ENCODE measurements at places on chromosomes 7 and 10.

GRCh38 chr10:14773551-14774213 lies 1.0 kb downstream of the FAM107B start:
- DNase-seq = no peak

GRCh38 chr10:98433881-98434732 lies 12.6 kb downstream of the HPS1 start:
- no peak for DNase-seq

- DNase-seq = no peak
Observed at GRCh38 chr10:23368816-23369640, 24.4 kb upstream of the C10orf67 start.

DNA sequence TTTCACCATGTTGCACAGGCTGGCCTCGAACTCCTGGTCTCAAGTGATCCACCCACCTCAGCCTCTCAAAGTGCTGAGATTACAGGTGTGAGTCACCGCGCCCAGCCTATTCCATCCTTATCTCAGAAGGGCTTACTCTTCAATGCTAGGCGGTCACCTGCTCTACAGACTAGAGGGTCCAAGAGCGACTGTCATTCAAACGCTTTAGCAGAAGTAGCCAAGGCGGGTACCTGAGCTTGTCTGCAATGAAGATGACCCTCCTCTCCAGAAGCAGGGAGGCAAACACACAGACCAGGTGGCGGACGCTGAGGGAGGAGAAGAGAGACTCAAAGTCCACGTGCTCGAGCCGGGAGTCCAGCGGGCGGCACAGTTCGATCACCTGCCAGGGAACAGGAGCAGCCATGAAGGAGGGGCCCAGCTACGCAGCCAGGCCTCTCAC lies 65.1 kb upstream of the MKRN1 start:
- no peak for DNase-seq

GRCh38 chr10:104630731-104631130 lies 10.4 kb upstream of the SORCS3 start:
- no peak for DNase-seq

DNA sequence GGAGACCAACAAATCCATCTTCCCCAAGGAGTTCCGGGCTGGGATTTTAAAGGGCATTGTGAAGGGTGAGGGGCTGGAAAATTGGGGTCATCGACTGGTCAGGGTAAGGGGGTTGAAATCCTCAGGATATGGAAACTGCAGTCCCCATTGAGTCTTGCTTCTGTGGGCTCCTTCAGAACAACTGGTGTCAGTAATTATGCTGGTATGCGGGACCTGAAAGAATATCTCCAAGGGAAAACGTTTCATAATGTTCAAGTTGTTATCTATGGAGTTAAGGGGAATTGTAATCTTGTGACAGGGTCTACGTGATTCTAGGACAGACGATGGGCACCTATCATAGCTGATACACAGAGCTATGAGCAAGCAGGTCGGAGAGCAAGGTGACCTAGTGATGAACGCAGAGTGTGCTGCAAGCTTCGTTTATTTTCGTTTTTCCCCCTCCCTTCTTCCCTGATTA lies 494 bp upstream of the RHBDD2 start:
- DNase-seq = no peak

DNA sequence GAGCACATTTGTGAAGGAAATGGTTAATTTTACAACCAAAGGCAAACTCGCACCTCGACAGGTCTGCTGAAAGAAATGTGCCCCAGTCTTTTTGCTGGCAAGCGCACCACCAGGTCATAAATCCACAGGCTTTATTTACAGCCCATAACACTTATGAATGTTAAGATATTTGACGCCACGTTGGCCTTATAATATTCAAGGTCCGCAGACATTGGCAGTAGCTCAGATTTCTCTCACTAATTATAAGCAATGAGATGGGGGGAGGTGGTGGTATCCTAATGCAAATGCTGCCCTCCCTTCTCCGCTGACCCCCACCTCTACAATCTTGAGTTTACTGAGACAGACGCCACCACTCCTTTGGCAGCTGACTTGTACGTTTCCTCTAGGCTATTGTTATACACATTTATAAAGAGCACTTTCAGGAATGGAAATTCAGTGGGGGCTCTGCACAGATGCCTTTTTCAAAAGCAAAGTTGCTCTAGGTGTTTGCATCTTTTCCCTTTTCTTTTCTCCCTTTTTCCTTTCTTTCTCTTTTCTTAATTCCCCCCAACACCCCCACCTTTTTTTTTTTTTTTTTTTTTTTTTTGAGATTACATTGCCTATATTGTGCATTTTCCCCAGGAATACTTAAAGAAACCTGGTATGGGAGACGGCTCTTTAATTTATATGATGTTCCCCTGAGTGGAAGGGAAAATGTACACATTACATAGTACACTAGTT lies 6.7 kb downstream of the TCF7L2 start:
- DNase-seq = no peak

GRCh38 chr7:47231627-47232026 lies 350.3 kb downstream of the TNS3 start:
- DNase-seq = no peak

- no peak for DNase-seq
Observed at GRCh38 chr10:90919683-90920574, 958 bp downstream of the ANKRD1 start.

GRCh38 chr10:131573256-131573655 lies 261.7 kb upstream of the TCERG1L start:
- no peak for DNase-seq

DNA sequence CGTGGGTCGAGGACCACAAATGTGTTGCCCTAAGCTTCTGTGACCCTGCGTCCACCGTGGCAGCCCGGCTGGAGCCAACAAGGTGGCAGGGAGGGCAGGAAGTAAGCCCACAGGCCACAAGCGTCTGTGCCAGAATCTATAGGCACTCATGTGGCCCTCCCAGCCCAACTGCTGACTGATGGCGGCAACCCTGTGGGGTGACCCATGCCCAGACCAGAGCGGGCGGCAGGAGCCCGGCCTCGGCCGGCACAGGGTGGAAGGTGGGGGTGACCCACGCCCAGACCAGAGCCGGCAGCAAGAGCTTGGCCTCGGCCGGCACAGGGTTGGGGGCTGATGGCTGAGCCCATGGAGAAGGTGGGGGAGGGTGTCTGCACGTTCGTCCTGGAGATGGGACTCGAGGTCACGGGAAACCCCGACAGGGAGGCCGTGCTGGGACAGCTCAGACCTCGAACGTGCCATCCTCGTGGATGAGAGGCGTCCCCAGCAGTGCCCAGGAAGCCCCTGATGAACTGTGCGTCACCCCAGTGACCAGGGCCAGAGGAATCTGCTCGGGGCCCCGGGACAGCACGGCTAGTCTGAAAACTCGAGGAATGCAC lies 181.0 kb downstream of the ELFN1 start:
- DNase-seq = no peak

DNA sequence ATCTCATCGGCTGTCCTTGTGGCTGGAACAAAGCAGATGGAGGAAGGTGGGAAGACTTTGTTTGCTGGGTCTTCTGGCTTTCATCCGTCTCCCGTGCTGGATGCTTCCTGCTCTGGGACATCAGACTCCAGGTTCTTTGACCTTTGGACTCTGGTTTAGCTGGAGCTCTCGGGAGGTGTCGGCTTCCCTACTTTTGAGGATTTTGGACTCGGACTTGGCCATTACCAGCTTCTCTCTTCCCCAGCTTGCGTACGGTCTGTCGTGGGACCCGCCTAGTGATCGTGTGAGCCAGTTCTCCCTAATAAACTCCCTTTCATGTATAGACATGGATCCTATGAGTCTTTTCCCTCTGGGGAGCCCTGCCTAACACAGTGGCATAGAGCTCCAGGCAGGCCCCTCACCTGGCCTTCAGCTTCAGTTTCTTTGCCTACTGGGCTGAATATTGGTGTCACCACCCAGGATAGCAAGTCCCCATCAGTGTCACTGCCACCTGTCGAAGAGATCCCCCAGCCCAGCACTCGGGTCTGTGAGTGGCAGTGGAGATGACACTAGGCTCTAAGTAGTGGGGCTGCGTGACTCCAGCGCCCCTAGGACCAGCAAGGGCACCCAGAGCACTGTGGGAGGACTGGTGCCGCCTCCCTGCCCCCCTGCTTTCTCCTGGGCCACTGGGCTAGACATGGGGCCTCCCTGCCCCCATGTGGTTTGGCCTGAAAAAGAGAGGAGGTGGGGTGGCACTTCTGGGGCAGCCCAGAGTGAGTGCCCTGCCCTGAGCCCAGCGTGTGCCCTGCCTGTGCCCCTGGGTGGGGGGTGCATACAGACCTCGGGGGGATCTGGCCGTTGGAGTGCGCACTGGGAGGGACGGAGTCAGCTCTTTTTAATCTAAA lies 135.6 kb downstream of the LHPP start:
- DNase-seq = no peak

- DNase-seq = no peak
Observed at GRCh38 chr7:79361214-79361613, 92.3 kb downstream of the MAGI2 start.

GRCh38 chr10:87590705-87591588 lies 68.7 kb upstream of the PAPSS2 start:
- no peak for DNase-seq

- no peak for DNase-seq
Observed at GRCh38 chr7:93980744-93981479, 23.2 kb downstream of the BET1 start.

DNA sequence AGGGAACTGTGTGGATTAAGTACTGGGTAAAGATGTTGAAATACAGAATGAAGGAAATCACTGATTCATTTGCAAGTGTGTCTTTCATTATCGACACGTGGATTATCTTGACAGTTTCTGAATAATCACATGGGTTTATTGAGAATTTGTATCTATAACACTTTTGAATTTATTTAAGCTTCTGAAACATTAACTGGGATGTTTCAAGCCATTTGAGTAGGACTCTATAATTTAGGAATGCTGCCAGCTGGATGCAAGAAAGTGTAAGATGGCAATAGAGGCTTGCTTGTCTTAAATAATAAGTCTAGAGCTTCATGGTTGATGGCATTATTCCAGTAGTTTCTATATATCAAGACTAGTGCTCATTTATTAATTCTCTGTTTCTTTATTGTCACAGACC lies 1100.7 kb upstream of the GHITM start:
- DNase-seq = no peak

DNA sequence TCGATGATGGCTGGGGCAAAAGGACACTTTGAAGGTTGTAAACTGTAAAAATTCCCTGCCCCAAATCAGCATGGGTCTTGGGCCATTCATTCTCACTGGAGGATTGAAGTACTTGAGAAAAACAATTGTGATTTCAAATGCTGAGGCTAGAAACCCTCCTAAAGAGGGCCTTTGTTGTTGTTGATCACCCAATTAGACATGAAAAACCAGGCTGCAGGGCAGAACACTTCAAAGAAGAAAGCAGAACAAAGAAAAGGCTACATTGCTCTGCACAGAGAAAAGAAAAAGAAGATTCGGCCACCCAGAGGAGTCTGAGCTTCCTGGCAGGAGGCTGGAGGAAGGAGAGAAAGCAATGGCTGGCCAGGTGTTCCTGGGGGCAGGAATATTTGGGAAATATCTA lies 143.1 kb downstream of the NPY start:
- DNase-seq = no peak

GRCh38 chr7:120273476-120273975 lies 551 bp downstream of the KCND2 start:
- no peak for DNase-seq

DNA sequence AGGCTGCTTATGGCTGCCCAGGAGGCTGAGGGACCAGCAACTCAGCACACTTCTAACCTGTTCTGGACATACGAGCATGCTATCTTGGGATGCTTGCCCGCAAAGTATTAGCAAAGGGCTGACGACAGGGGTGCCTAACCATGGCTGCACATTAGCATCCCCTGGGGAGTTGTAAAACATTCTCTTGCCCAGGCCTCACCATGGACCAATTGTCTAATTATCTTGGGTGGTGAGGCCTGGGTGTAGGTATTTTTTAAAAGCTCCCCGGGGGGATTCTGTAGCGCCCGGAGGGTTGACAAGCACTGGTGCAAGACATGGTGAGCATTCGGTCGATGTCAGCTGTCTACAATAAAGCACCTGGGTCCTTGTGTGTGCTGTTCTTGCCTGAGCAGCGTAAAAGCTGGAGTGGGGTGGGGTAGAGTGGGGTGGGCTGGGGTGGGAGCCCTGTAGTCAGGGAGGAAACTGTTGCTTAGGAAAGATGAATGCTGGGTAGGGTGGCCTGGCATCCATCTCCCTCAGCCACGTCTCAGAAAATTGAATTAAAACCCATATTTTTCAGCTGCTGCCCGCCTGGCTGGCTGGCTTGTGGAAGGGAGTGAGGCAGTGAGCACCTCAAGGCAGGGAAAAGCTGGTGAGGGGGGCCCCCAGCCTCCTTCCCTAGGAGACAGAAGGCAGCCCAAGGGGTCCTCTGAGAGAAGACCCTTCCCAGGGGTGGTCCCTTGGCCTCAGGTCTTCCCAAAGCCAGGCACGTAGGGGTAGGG lies 2.9 kb upstream of the ADCYAP1R1 start:
- DNase-seq = no peak

DNA sequence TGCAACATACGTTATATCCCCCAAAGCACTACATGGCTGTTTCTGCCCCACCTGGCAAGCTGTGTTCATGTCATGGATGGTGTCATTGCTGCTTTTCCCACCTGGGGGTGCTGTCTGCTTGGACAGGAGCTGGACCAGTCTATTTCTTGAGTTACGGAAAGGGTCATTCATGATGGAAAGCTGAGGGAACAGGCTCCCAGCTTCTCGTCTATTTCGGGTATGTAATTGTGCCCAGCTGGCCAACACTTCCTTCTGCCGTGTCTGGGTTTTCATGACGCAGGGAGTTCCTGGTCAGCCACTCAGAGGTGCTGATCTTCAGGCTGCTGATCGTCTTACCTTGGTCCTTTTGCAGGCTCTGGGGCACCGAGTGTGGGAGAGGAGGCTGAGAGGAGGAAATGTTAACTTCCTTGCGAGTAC lies 8.6 kb downstream of the BTBD16 start:
- DNase-seq = no peak

- no peak for DNase-seq
Observed at GRCh38 chr10:3342771-3343170, 170.2 kb upstream of the PITRM1 start.

DNA sequence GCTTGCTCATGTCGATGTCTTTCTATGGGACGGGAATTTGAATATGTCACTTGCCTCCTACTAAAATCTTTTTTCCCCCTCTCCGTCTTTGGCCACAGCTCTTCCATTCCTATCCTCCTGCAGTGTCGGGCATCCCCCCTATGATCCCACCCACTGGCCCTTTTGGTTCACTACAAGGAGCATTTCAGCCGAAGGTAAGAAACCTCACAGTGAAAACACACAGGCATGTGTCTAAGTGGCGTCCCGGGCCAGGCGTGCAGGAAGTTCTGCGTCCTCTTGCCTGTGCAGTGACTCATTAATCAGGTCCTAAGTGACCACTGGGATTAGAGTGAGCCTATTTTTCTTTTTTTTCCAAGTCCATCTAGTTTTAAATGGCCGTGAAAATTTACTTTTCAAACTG lies 360.5 kb upstream of the GALNT17 start:
- DNase-seq = no peak

DNA sequence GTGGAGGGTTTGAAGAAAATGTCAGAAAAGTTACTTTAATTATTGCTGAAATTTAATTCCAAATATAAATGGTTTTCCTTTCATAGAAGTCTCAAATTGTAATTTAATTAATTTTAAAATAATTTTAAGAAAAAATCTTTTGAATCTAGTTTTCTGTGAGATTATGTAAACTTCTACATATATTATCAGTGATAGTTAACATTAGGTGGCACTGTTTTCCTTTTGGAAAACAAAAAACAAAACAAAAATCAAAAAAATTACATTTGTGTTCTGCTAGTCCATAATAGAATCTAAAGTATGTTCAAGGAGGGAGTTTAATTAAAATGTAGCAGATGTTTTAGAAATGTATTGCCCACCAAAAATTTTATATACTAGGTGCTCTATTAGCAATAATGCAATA lies 1456.7 kb downstream of the REEP3 start:
- DNase-seq = no peak

- DNase-seq = no peak
Observed at GRCh38 chr7:8109196-8110022, 140.8 kb downstream of the GLCCI1 start.
